ENCODE measurements at places on chromosomes 7 and 10.

DNA sequence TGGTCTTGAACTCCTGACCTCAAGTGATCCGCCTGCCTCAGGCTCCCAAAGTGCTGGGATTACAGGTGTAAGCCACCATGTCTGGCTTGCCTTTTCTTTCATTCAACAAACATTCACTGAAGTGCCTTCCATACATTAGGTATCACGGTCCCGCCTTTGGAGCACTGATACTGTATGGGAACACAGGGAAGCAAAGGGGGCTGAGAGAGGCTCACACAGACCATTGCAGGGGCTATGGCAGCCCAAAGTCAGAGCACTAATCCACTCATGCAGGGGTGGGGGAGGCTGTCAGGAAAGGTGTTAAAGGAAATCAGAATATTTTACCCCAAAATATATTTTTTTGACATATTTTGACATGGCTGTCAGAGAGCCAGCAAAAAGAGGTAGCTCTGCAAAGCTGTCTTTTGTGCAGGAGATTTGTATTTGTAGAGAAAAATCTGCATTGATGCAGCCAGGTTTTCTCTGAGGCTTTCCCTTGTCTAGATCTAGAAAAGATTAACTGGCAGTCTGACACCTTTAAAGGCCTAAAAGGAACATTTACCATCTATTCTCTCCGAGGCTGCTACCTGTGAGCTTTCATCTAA lies 42.0 kb upstream of the PDLIM1 start:
- DNase-seq, result no peak

- no peak for DNase-seq
These were observed 720.1 kb downstream of the TYW1 start for GRCh38 chr7:67716729-67717128.

- DNase-seq, result no peak
These were observed 49.2 kb downstream of the GALNT11 start for GRCh38 chr7:152074673-152075072.

DNA sequence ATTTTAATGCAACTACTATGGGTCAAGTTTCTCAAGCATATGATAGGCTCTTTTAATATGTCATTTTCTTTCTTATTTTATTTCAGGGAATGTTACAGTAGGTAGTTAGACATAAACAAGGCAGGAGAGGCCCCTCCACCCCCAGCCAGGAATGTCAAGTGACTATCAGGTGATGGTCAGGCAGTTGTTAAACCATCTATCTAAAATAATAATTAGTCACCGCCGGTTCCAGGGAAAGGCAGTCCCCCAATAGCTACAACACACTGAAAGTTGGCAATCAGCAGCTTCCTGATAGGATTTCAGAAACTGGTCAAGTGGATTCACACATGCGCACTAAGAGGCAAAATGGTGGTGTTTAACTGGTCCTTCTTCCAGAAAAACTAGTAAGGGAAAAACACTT lies 9.3 kb downstream of the OLAH start:
- no peak for DNase-seq

GRCh38 chr10:33410096-33410859 lies 75.8 kb upstream of the NRP1 start:
- no peak for DNase-seq

Measured in stimulated activated CD8-positive, alpha-beta memory T cell treated with anti-CD3 and anti-CD28 coated beads, Interleukin-7, amount 100 ng/mL, for 24 hours (primary cell).